ENCODE measurements at places on chromosomes 6 and 20.

GRCh38 chr6:31822036-31822821, 5.3 kb upstream of the HSPA1B start:
- DNase-seq, result peak; percentile 42

DNA sequence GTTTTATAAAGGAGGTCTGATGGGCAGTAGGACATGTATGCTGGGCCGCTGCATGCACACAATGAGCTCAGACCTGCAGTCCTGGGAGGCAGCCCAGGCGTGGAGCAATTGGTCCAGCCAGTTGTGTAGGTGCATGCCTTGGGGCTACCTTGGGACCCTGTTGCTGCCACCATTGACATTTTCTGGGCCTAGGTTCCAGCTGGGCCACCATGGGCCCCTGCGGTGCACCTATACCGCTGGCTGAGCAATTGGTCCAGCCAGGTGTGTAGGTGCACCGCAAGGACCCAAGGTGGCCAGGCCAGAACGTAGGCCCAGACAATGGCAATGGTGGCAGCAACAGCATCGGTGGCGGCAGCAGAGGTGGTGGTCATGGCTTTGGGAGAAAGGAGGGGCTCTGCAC, 143.9 kb downstream of the PXDC1 start:
- DNase-seq, result no peak

- DNase-seq, result no peak
Measured at GRCh38 chr20:17836303-17836861, 132.2 kb downstream of the SNX5 start.

DNA sequence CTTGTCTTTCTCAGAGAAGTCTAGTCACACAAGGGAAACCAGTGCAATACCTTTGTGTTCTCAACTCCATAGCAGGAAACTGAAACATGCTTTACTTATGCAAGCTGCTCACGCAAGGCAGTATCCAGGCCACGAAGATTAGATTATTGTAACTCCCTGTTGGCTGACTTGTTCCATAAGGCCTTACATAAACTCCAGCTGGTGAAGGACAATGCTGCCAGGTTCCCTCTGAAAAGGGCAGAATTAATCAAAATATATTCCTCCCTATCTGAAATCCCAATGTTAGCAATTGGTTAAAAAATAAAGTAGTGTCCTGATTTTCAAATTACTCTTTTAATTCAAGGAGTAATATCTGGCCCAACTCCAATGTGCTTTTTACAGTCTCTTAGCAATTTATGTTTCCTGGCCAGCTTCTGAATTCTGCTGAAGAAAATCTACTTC, 966.6 kb downstream of the HACE1 start:
- peak; percentile 54 for DNase-seq

DNA sequence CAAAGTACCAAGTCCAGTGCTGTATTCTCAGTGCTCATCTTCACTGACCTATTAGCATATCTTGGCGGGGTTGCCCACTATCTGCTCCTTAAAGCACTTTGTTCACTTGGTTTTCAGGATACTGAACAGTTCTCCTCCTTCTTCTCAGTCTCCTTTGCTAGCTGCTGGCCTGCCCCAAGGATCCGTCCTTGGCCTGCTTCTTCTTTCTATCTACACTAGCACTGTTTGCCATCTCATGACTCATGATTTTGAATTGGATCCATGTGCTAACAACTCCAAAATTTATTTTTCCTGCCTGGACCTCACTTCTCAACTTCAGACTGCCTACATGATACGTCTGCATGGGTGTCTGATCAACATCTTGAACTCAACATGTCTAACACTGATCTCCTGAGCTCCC, 15.5 kb downstream of the TPD52L1 start:
- DNase-seq, result no peak

- no peak for DNase-seq
Measured at GRCh38 chr20:49276961-49277785, 684 bp downstream of the ZNFX1 start.

DNA sequence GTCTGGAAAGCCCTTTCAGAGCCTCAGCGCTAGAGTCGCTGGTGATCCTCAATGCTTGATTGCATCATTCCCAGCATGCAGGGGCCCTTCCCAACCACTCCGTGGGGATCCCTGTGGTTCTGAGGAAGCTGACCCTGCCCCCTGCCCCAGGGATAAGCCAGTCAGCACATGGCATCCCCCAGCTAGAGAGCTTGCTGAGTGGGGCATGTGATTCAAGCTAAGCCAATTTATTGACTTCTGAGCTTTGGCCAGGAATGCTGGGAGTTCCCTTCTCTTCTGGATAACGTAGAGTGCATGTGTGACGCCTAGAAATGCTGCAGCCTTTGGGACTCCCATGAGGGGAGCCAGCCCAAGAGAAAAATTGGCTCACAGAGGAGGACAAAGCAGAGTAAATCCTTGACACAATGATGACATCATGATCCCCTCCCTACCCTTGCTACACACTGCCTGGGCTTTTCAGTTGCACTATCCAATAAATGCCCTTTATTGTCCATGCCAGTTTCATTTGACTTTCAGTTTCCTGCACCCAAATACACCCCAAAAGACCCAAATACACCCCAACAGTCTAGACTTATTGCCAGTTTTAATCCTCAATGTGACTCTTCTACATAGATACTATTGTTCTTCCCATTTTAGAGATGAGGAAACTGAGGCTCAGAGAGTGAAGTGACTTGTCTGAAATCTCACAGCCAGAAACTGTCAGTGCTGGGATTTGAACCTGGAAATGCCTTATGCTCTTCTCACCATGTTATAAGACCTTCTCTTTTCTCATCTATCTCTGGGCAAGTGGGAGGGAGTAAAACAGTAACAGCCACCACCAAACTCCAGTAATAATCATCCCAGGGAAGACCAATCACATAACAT, 34.3 kb downstream of the KCNB1 start:
- no peak for DNase-seq

DNA sequence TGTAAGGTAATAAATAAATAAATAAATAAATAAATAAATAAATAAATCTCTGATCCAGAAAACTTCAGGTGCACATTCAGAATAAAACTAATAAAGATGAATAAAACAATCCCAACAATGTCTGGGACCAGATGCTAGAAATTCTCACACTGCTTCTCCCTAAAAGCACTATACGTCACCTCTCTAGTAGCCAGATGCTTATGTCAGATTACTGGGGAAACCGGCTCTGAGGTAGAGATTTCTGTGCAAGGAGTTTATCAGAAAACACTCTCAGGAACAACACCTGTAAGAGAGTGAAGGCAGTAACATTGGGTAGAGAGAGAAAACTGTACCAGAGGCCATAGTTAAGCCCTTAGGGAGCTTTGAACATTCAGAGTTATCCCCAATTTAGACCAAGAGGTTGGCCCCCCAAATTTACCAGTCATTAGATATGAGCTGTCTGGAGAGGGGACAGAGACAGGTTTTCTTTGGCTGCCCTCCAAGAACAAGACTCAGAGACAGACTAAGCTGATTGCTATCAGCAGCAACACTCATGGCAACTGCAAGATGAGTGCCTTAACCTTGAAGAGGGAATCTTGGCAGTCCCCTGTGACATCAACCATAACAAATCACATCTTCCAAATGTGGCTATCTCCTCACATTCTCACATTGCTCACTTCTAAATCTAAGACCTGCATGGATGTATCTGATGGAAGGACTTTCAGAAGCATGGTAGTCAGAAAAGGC, 151.2 kb upstream of the BMP5 start:
- DNase-seq, result peak; percentile 21

GRCh38 chr6:21679761-21680265, 86.3 kb downstream of the SOX4 start:
- DNase-seq, result no peak
